Glomerular endothelial cell (primary cell): ENCODE measurements at places on chromosomes 4 and X. TPM values are rescaled to one million over a fixed set of nuclear protein-coding genes. Genes with fewer than 3 reads are reported as not detected.

The EPGN gene
- 0.23 TPM in 1 of 2 replicates, not detected in the other for total RNA-seq

GRCh38 chr4:182231080-182231479, 12.1 kb upstream of the TENM3 start:
- DNase-seq = no peak

The RENBP gene
- 19.0 and 23.7 TPM in 2 replicates for total RNA-seq

DNA sequence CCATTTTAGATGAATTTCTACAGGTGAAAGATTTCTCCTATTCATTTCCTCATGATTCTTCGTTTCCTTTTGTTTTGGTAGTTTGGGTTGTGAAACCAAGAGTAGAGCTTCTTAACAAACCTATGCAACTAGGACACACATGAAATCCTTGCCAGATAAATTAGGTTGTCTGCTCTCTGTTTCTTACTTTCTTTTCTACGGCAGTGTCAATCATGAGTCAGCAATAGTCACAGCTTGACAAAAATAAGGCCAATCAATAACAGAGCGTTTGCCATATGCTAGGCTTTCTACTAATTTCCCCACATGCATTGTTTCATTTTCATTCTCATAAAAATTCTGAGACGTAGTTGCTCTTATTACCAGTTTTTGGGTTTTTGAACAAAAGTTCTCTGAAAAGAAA, 20.3 kb downstream of the CLRN2 start:
- DNase-seq = no peak

DNA sequence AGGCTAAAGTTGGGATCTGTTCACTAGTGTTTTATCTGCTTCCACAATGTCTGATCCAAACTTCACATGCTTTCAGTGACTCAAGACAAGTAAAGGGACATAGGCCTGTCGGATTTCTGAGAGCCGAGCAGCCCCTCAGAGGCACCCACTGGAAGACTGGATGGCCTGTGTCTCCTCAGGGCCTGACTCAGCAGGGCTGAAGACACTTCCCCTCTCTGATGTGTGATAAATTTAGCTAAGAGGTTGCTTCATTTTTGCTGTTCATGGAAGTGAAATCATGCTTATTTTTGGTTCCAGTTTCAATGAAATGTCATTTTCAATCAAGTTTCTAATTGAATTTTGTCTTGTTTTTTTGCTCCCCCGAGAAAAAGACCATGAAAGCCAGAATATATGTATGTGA, 93.7 kb downstream of the MXRA5 start:
- no peak for DNase-seq

- no peak for DNase-seq
Measured at GRCh38 chrX:109448282-109448938, 33.5 kb downstream of the GUCY2F start.

The PITX2 gene
- total RNA-seq = not detected in 2 replicates

GRCh38 chr4:101309925-101310324, 37.4 kb downstream of the PPP3CA start:
- DNase-seq = no peak

DNA sequence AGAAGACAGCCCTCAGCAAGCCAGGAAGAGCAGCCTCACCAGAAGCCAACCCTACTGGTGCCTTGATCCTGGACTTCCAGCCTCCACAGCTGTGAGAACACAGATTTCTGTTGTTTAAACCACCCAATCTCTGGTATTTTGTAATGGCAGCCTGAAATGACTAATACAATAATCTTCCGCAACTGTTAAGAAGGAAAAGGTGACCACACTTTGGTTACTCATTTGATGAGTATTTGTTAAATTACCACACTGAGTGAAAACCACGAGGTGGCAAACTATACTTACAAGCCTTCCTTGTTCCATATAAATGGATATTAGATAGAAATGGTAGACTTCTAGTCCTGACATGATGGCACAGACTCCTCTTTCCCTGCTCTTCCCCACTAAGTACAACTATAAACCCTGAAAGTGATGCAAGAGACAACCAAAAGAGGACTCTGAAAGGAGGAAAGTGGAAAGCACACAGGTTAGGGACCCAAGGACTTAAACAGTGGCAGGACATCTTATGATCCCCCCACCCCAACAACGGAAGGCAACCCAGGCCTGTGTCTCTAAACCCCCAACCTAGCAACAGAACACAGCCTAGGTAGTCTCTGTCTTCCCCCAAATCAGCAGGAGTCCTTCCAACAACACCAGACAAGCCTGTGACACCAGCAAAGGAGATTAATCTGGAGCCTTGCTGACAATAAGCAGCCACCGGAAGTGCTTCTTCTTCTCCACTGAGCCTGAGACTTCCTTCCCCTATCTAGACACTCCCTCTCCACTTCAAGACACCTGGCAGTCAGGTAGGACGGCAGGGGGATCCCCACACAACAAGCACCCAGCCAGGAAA, 12.3 kb downstream of the ZNF182 start:
- DNase-seq = no peak

DNA sequence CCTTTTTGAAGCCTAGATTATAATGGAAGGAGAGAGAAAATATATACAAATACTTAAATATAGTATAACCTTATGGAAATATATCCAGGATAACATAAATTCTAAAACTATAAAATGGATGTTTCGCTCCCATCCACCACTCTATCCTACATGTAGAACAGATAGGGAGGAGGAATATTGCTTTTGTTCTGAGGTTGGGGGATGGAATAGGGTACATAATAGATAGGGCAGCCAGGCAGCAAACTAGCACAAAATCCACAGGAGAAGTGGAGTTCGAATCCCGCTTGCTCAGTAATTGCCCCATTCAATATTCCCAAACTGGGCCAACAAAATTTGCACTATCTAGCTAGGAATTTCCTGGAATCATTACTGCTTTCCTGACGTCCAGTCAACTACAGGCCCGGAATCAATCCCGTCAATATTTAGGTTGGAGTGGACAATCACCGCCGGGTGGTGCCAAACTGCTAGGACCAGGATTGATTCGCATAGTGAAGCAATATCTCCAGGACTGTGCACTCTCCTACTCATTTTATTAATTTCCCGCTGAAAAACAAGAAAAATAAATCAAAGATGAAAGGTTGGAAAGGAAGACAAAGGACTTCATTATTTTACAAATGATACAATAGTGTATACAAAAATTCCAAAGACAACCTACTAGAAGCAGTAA, 40.4 kb upstream of the PAPSS1 start:
- no peak for DNase-seq

The ETDA gene
- total RNA-seq = not detected in 2 replicates

DNA sequence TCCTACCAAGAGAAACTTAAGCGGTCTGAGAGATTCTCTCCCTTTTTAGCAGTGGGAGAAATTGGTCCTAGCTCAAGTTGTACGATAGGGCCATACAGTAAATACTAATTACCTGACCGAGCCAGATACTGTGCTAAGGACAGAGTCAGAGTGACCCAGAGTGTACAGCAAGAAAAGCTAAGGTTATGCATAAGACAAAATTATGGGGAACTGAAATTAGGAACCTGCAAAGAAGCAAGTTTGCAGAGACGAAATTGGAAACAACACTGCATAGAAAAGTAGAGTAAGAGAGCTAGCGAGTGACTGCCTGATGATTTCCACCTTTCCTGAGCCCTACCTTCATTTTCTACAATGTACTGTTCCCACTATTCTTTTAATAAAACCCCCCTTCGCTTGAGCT, 278.1 kb downstream of the NKX6-1 start:
- no peak for DNase-seq

DNA sequence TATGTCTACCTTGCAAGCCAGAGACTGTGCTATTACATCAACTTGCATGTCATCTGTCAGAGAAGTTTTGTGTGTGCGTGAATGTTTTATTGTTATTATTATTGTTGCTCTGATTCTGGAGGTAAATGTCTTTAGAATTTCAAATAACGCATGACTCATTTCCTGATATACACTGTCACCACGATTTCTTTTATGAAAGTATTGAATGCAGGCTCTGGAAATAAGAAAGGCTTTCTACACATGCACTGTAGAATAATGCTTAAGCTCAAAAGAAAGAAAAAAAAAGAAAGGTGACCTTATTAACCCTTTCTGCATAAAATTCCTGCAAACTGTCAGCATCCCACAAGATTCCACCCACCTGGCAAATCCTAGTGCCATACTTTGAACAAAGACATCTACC, 632.9 kb downstream of the ZNF674 start:
- no peak for DNase-seq

The CPE gene
- 6.6 and 10.2 TPM in 2 replicates for total RNA-seq

DNA sequence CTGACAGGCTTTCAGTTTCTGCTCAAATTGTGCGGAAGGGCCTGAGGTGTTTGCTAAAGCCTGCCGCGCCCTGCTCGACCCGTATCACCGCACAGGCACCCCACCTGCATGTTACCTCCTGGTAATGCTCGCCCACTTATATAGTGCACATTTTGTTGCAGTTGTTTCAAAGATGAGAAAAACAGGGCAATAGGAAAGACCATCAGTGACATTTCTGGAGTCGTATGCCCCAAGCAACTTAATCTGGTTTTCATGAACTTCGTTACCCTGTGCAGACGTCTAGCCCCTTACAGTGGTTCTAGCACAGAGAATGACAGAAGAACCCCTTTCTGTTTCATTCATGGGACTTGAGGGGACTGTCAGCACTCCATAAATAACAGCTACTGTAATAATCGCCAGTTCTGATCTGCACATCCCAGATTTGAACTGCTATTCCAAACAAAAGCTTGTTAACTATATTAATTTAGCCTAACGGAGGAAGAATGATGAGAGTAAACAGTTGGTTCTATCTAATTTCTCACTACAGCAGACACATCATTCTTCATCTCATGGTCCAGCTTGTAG, 940 bp upstream of the DCTD start:
- no peak for DNase-seq

The TMEM187 gene
- total RNA-seq = 3.3 and 6.7 TPM in 2 replicates

- no peak for DNase-seq
Measured at GRCh38 chrX:40177117-40177430, 79.3 kb upstream of the BCOR start.

DNA sequence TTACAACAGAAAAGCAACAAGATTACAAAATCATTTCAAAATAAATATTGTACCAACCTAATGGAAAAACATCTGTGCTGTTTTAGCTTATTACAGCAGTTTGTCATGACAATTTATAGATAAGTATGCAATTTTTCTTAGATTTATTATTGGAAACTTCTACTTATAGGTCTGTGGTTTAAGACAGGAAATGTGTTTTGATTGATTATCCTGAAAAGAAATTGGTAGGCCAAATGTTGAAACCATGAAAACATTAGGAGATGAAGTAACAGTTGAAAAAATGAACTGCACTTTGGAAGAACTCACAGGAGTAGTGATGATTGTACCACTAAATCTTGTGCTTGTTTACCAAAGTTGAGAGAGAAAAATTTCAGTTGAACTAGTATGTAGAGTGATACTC, 162.2 kb upstream of the GIMD1 start:
- DNase-seq = no peak

The C4orf36 gene
- not detected in 2 replicates for total RNA-seq

DNA sequence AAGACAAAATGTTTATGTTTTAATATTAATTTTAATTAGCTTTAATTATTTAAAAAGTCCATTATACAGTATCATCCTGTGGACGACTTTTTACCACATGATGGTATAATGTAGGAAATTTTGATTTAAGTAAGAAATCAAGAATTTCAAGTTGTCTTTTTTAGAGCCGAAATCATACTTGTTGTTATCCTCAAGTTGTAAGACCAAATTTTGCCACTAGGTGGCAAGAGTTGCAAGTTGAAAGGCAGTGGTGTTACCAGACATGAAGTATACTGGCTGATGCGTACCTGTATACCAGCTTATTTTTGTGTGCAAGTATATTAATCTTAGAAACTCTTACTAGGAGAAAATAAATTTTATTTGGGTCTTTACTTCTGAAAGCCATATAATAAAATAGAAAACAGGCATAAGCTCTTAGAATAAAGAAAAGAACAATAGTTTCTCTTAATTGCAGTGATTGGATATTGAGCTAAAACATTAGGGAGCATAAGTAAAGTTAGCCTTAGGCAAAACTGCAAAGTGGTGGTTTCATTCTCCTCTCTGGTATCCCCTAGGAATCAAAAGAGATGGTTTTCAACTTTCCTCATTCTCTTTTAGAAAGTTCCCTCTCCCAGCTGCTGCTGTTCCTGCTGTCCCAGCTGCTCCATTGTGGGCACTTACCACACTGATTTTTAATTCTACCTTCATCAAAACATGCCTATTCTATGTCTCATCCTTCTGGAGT, 118.0 kb upstream of the WDFY3 start:
- peak; percentile 42 for DNase-seq

DNA sequence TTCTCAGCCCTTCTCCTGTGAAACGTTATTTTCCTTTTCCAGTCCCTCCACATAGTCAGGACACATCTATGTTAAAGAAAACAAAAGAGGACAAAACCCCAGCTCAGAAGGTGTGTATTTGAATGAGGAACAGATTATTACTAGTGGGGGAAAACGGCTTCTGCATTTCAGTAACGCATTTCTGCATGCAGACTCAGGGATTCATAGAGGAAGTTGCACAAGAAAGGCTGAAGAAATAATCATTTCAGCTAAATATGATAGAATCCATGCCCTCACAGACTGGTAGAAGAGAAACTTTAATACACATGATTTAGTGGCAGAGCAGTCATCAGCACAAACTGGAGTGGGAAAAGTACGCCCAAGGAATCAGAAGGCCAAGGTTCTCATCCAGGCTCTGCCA, 270.8 kb upstream of the FGF13 start:
- DNase-seq = no peak

DNA sequence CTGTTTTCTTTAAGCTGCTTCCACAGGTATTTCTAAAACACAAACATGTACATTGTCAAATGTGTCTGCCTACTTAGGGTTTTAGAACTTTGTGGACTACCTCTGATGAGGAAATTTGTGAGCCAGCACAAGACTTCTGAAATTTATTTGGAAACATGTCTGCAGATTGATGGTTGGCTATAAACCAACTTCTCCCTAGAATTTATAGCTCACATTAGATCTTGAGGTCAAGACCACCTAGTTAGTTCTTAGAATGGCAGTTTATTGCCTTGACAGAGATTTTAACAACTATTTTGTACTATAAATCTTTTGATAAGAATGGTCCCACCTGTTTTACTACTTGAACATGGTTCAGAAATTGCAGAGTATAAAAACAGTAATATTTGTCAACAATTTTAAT, 72.7 kb upstream of the AADAT start:
- no peak for DNase-seq

The XAGE2 gene
- not detected in 2 replicates for total RNA-seq

DNA sequence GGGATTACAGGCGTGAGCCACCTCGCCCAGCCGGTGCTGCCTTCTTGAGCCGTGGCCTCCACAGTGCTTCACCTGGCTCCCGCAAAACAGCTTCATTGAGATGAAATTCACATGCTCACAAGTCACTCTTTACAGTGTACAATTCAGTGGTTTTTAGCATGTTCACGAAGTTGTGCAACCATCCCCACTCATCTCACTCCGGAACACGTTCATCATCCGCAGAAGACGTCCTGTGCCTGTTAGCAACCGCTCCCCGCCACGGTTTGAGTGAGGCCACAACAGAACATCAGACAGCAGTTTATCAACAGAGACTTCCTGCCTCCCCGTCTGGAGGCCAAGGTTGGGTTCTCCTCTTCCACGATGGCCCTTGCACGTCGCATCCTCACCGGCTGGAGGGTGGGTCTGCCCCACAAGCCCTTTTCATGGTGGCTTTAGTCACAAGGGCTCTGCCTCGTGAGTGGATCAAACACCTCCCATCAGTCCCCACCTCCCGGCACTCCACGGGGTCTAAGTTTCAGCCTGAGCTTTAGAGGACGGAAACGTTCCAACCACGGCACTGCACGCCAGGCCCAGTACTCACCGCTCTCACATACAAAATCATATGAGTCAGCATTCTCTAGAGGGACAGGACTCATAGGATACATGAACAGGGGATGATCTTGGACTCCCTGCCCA, 29.6 kb upstream of the SPON2 start:
- no peak for DNase-seq

- no peak for DNase-seq
Measured at GRCh38 chr4:4631150-4631549, 89.3 kb upstream of the STX18 start.
